ENCODE measurements at places on chromosomes 6 and 20.

GRCh38 chr20:60812561-60812960, 439.5 kb upstream of the CDH4 start:
- no peak for DNase-seq

DNA sequence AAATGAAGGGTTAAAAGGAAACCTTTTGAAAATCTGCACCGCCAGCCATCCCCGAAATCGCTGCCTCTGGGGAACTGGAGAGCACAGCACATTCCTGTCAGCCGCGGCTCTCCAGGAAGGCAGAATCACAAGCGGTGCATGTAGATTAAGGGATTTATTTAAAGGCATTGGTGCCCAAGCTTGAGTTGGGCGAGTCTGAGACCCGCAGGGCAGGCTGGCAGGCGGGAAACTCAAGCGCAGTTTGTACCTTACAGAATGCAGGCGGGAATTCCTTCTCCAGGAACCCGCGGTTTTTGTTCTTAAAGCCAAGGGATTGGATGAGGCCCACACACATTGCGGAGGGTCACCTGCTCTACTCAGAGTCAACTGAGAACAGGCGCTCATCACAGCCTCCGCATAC, 10.8 kb downstream of the GPR31 start:
- no peak for DNase-seq

DNA sequence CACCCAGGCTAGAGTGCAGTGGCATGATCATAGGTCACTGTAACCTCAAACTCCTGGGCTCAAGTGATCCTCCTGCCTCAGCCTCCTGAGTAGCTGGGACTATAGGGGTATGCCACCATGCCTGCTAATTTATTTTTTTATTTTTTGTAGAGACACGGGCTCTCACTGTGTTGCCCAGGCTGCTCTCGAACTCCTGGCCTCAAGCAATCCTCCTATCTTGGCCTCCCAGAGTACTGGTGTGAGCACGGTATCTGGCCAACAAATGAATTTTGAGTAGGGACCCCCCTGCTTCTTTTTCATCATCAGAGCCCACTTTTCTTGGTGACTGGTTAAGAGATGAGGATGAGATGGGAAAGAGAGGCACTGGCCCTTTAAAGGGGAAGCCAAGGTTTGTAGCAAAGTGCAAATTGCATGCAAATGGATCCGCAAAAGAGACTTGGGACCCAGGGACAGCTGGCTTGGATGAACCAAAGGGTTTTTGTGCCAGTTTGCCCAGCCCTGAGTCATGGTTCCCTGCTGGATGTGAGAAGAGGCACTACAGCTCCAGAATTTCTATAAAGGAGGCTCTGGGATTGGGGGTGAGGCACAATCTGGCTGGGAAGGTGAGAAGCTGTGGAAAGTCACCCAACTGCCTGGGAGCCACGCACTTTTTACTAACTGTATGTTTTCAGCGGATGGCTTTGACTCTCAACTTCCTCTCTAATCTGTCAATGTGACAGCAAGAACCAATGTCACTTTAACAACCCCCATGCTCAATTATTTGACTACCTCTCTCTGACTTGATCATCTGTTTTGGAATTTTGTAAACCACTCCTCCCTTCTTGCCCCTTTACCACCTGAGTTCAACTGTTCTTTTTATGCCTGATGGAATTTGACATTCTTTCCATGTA, 58.7 kb upstream of the RNF24 start:
- no peak for DNase-seq

- DNase-seq, result no peak
Measured at GRCh38 chr6:136249336-136249735, 775 bp downstream of the MTFR2 start.

DNA sequence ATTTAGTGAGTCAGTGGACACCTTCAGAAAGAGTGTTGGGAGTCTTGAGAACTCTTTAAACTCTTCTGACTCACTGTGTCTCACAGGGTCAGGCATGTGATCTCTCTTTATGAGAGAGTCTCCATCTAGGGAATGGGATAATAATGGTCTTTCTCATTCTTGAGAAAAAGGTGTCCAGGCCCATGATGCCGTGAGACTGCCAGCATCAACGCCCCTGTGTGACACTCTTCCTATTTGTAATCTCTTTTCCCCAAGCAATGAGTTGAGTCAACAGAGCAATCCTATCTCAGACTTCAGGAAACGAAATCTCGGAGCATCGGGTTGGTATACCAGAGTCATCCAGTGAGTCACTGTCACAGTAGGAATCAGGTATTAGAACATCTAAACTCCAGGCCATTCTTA, 82.3 kb upstream of the BMP2 start:
- no peak for DNase-seq

- DNase-seq, result no peak
Measured at GRCh38 chr20:49179368-49180277, 8.5 kb downstream of the STAU1 start.

- no peak for DNase-seq
Measured at GRCh38 chr20:43975096-43975768, 60.6 kb downstream of the TOX2 start.

DNA sequence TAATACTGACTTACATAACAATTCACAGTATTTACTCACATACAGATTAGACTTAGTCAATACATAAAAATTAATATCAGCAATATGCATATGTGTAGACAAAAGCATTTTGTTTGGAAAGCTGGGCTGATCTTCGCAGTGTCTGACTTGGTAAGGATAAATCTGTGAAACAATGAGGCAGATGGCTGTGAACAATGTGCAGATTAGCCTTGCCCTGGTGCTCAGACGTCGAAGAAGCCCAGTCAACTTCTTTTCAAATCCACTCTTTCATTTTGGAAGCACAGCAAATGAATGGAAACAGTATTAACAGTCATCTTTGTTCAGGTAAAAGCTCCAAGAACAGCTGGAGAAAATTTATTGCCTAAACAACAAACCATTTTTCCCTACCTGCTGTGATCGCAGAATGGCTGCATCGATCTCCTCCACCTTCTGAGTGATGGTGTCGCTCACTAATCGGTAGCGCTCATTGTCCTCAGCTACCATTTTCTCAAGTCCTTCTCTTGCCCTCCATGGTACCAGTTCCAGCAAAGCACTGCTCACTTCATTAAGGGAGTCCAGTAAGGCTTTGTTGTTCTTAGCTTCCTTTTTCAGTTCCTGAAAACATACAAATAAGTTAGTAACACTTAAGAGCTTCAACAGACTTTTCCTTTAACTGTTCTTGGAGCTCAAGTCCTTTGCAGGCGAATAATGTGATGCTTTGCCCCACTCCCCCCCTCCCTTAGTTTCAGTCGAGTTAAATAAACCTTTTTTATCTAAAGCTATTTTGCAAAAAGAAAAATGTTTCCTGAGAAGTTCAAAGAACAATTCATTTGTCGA, 116.5 kb downstream of the DST start:
- no peak for DNase-seq

DNA sequence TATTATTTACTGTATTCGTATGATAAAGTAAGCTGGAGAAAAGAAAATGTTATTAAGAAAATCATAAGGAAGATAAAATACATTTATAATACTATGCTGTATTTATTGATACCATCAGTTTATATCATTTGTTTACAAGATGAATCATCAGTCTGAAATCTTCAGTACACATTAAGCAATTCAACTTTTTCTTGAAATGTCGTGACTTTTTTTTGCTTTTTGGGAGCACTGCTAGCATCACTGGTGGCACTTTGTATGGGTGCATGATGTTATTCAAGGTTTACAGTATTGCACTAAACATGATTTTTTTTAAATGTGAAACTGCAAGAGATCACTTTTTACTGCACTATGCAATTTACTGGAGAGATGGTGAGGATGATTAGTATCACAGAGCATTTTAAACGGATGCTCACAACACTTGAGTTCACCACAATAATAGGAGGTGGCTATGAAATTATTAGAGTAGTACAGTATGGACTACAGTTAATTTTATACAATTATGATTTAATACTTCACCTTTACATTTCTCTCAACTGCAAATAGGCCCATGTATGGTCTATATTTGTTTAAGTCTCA, 85.9 kb downstream of the SNAP25 start:
- DNase-seq, result no peak

DNA sequence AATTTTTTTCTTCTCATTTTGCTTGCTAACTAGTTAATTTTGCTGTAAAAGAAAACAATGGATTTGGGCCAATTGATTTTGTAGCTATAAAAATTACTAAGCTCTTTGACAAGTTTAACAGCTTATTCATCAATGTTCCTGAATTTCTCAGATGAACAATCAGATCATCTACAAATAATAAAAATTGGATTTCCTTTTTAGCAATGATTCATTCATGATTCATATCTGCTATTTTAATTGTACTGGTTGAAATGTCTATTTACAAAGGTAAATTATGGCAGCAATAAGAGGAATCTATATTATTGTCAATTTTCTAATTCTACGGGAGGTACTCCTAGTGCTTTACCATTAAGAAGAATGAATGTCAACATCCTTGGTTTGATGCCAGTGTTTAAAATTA, 178.8 kb upstream of the BTBD3 start:
- DNase-seq, result no peak

- no peak for DNase-seq
Measured at GRCh38 chr20:60669211-60669610, 582.9 kb upstream of the CDH4 start.

GRCh38 chr6:13486679-13487121, 700 bp downstream of the GFOD1 start:
- peak; percentile 50 for DNase-seq

GRCh38 chr6:16320533-16321340, 82.3 kb downstream of the GMPR start:
- DNase-seq, result no peak

DNA sequence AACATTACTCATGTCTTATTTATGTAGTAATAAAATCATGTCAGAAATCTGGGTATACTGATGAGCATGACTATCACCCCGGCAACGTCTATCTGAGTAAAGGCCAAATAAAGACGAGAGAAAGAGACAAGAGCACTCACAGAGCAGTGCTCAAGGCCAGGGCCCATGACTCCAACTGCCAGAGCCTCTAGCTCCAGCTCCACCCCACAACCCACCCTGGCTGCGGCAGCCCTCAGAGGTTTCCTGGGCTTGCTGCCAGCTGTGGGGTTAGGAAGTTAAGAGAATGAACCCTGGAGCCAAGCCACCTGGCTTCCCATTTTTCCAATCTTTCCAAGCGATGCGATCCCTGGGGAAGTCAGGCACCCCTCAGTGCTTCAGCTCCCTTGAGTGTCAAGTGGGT, 92.0 kb upstream of the PAX1 start:
- no peak for DNase-seq

DNA sequence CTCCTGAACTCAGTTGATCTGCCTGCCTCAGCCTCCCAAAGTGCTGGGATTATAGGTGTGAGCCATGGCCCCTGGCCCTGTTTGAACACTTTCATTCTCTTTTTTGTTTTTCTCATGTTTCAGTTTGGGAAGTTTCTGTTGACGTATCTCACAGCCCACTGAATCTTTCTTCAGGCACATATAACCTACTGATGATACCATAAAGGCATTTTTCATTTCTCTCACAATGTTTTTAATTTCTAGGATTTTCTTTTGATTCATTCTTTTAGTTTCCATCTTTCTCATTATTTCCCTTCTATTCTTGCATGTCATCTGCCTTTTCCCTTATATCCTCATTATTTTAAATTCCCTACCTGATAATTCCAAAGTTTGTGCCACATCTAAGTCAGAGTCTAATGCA, 58.5 kb upstream of the EZR start:
- DNase-seq, result no peak

DNA sequence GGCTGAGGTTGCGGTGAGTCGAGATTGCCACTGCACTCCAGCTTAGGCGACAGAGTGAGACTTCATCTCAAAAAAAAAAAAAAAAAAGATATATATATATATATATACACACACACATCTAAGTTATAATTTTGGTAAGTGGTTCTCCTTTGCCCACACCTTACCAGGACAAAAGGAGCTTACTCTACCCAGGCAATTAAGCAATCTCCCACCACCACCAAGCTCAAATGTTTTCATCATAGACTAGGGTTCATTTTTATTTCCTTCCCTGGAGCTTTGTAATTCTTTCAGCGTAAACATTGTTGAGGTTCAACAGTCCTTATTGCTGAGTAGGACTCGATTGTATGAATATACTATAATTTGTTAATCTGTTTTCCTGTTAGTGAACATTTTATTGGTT, 23.5 kb downstream of the AMD1 start:
- no peak for DNase-seq

- DNase-seq, result no peak
Measured at GRCh38 chr6:5718231-5718947, 288.3 kb downstream of the NRN1 start.

DNA sequence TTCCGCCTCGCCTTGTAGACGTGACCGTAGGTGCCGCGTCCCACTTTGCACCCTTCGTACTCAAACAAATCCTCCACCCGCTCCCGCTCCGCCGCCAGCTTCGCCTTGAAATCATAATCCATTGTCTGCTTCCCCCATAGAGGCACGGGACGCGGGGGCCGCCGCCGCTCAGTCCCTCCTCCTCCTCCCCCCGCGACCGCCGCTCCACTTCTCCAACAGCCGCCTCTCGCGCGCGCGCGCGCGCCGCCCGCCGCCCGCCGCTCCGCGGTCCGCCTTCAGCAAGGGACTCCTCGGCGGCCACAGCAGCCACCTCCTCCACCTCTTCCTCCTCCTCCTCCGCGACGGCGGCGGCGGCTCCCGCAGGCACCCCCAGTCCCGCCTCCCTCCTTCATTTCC, 256 bp downstream of the CDK19 start:
- no peak for DNase-seq

DNA sequence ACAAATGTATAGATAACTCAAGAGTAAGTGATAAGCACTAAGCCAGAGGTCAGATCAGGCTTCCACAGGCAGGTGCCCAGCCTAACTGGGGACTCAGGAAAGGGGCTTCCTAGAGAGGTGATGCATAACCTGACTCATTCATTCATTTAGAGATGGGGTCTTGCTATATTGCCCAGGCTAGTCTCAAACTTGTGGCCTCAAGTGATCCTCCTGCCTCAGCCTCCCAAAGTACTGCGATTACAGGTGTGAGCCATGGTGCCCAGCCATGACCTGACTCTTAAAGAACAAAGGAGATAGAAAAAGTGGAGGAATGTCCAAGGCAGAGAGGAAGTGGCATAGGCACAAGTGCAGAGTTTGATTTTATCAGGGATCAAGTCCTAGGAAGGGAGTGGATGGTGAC, 41.9 kb downstream of the GJA10 start:
- DNase-seq, result no peak

- no peak for DNase-seq
Measured at GRCh38 chr6:121522265-121522664, 86.8 kb downstream of the GJA1 start.

GRCh38 chr6:54587277-54587676, 259.3 kb upstream of the FAM83B start:
- DNase-seq, result no peak

DNA sequence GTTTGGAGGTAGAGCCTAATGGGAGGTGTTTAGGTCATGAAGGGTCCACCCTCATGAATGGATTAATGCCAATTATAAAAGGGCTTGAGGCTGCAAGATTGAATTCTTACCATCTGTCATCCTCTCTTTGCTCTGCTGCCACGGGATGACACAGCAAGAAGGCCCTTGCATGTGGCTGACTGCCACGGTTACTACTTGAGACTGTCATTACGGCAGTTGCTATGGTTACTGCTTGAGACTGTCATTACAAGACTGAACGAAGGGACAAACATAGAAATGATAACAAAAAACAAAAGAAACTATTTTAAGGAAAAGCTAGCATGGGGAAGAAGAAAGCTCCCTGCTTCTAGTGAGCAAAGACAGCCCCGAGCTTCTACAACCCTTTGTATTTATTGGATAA, 715.0 kb downstream of the TFAP2A start:
- no peak for DNase-seq

All from activated CD8-positive, alpha-beta memory T cell treated with anti-CD3 and anti-CD28 coated beads for 4 hours (primary cell).